ENCODE measurements at places on chromosomes 4 and X.

DNA sequence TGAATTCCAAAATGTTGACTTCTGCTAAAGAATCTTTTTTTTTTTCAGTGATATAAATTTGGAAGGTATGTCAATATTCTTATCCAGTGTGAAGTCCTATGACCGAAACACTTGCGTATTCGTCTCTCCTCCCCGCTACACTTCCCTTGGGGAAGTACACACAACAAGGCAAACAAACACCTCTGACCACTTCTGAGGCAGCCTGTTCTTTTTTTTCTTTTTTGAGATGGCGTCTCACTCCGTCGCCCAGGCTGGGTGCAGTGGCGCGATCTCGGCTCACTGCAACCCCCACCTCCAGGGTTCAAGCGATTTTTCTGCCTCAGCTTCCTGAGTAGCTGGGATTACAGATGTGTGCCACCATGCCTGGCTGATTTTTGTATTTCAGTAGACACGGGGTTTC, 78.1 kb upstream of the DHRSX start:
- H3K27ac ChIP-seq, result no peak overlapping the region
- peaks cover 29% of the 10 kb centered on the region for H3K27me3 ChIP-seq
- H3K36me3 ChIP-seq, result peaks cover 1% of the 10 kb centered on the region
- no peak overlapping the region for H3K4me3 ChIP-seq

DNA sequence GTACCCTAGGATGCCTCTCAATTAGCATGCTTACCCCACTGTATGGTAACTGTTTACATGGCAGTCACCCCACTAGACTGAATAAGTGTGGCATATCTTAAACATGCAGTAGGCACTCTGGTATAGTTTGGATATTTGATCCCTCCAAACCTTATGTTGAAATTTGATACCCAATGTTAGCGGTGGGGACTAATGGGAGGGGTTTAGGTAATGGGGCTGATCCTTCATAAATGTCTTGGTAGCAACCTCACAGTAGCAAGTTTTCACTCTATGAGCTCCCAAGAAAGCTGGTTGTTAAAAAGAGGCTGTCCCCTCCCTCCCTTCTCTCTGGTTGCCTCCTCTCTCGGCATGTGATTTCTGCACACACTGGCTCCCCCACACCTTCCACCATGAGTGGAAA, 10.1 kb downstream of the TMEM150C start:
- no peaks in the 10 kb centered on the region for H3K27me3 ChIP-seq
- no peak overlapping the region for H3K4me3 ChIP-seq
- H3K36me3 ChIP-seq, result no peaks in the 10 kb centered on the region
- no peak overlapping the region for H3K27ac ChIP-seq
- no peaks in the 10 kb centered on the region for H3K4me1 ChIP-seq

GRCh38 chr4:82758701-82759685, 39.6 kb downstream of the SCD5 start:
- H3K36me3 ChIP-seq, result no peaks in the 10 kb centered on the region
- H3K4me3 ChIP-seq, result no peak overlapping the region
- H3K27me3 ChIP-seq, result peaks cover 18% of the 10 kb centered on the region
- no peak for DNase-seq
- no peak overlapping the region for H3K27ac ChIP-seq
- H3K4me1 ChIP-seq, result no peaks in the 10 kb centered on the region

DNA sequence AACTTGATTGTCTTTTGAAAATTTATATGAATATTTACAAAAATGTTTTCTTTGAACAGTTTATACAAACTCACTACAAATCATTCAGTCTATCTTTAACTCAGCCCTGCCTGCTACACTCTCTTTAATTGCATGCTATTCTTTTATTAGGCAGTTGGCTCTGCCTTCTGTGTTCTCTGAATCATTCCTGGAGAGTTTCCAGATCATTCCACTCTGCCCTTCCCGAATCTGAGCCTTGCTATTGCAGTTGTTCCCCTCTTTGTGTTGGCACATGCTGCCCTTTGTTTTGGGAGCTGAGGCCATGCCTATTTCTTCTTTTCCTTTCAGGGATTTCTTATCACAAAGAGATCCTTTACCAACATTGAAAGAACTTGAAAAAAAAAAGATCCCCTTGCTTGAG, 8.7 kb upstream of the TECRL start:
- H3K27ac ChIP-seq, result no peak overlapping the region
- no peak for DNase-seq
- H3K4me3 ChIP-seq, result no peak overlapping the region
- no peaks in the 10 kb centered on the region for H3K36me3 ChIP-seq
- H3K4me1 ChIP-seq, result no peaks in the 10 kb centered on the region

DNA sequence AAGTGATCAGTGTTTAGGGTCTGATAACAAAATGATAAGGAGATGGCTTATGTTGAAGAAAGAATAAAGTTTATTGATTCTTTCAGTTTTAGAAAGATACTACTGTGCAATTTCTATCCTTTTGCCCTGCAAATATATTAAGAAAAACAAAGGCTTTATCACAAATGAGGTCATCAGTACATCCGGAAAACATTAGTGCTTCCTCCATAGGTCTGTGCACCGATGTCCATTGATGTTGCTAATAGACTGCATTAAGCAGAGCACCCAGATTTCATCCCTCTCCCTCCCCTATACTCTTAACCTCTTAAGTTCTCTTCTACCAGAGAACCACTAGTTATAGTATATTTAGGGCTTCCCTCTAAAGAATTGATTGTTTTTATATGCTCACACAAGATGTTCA, 53.7 kb upstream of the HHIP start:
- DNase-seq, result no peak
- peaks cover 2% of the 10 kb centered on the region for H3K27me3 ChIP-seq
- no peak overlapping the region for H3K4me3 ChIP-seq
- H3K36me3 ChIP-seq, result no peaks in the 10 kb centered on the region
- H3K27ac ChIP-seq, result no peak overlapping the region

- H3K27me3 ChIP-seq, result no peaks in the 10 kb centered on the region
- H3K4me3 ChIP-seq, result no peak overlapping the region
- DNase-seq, result no peak
- peaks cover 18% of the 10 kb centered on the region for H3K36me3 ChIP-seq
- no peaks in the 10 kb centered on the region for H3K4me1 ChIP-seq
Observed at GRCh38 chr4:150425161-150425560, 156.8 kb upstream of the MAB21L2 start.

DNA sequence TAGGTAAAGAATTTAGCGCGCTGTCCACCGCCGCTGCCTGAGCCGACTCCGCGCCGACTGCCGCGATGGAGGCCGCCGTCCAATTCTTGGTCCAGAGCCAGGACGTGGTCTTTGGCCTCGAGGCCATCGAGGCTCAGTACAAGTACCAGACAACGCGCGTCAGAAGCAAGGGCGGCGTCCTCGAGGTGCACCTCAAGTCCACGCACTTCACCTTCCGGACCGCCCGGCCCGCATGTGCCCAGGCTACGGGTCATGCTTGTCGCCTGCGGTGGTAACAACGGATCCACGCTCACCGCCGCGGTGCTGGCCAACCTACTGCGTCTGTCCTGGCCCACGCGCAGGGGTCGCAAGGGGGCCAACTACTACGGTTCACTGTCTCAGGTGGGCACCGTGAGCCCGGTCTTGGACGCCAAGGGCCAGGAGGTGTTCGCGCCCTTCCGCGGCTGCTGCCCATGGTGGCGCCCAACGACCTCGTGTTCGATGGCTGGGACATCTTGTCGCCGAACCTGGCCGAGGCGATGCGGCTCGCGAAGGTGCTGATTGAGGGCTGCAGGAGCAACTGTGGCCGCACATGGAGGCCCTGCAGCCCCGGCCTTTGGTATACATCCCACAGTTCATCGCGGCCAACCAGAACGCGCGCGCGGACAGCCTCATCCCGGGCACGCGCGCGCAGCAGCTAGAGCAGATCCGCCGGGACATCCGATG, 128.0 kb downstream of the ANAPC4 start:
- peaks cover 2% of the 10 kb centered on the region for H3K36me3 ChIP-seq
- DNase-seq, result no peak
- H3K27ac ChIP-seq, result no peak overlapping the region
- no peaks in the 10 kb centered on the region for H3K4me1 ChIP-seq
- no peaks in the 10 kb centered on the region for H3K27me3 ChIP-seq

- H3K27me3 ChIP-seq, result peaks cover 10% of the 10 kb centered on the region
- peaks cover 6% of the 10 kb centered on the region for H3K4me1 ChIP-seq
Observed at GRCh38 chr4:3416270-3416669, 25.5 kb upstream of the HGFAC start.

GRCh38 chrX:98068024-98068580, 1184.4 kb downstream of the RPA4 start:
- DNase-seq, result no peak
- no peaks in the 10 kb centered on the region for H3K36me3 ChIP-seq
- H3K4me1 ChIP-seq, result no peaks in the 10 kb centered on the region
- no peak overlapping the region for H3K4me3 ChIP-seq
- H3K27ac ChIP-seq, result no peak overlapping the region

- no peak for DNase-seq
- peaks cover 9% of the 10 kb centered on the region for H3K27me3 ChIP-seq
- H3K4me3 ChIP-seq, result no peak overlapping the region
- no peak overlapping the region for H3K27ac ChIP-seq
Observed at GRCh38 chr4:113967687-113968086, 11.8 kb downstream of the ARSJ start.

GRCh38 chr4:177879851-177880250, 437.6 kb upstream of the AGA start:
- no peaks in the 10 kb centered on the region for H3K27me3 ChIP-seq
- H3K4me1 ChIP-seq, result no peaks in the 10 kb centered on the region
- H3K27ac ChIP-seq, result no peak overlapping the region
- no peak for DNase-seq

DNA sequence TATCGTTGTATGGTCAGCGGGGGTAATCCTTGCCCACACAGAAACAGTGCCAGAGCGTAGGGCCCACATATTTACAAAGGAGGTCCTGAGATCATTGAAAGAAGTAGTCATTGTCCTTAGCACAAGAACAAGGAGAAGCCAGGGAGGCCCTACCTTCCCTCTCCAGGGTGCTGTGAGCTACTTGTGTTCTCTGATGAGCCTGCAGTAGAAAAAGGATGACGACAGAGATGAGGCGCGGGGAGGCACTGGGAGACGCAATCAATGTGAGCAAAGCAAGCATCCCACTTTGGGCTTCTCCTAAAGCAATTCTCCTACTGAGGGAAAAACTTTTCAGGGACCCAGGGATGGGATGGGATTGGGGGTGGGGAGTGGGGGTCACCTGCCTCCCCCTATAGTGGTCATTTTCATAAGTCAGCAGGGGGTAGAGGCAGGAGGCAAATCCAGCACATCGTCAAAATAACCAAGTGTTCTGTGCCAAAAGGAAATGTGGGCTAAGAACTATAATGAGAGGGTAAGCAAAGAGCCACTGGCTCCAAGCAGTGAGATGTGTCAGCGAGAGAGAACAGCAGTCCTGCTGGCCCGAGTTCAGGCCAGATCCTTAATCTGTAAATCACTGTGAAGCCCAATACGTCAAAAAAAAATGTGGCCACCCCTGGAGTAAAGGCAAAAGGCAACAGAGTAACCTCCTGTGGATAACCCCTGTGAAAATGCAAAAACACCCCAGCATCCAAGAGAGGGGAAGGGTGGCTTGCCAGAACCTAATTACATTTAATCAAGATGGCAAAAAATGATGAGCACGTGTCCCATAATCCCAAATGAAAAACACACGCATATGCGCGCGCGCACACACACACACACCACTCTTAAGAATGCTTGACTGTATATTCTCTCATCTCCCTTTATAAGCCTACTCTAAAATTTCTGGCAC, 136.6 kb upstream of the HHIP start:
- DNase-seq, result no peak
- H3K4me3 ChIP-seq, result no peak overlapping the region
- no peak overlapping the region for H3K27ac ChIP-seq
- H3K4me1 ChIP-seq, result no peaks in the 10 kb centered on the region

- H3K4me1 ChIP-seq, result peaks cover 8% of the 10 kb centered on the region
- H3K4me3 ChIP-seq, result no peak overlapping the region
- H3K36me3 ChIP-seq, result peaks cover 9% of the 10 kb centered on the region
- no peaks in the 10 kb centered on the region for H3K27me3 ChIP-seq
- H3K27ac ChIP-seq, result peak overlapping the region; percentile 83
Observed at GRCh38 chrX:13066391-13066790, 22.0 kb upstream of the FAM9C start.

DNA sequence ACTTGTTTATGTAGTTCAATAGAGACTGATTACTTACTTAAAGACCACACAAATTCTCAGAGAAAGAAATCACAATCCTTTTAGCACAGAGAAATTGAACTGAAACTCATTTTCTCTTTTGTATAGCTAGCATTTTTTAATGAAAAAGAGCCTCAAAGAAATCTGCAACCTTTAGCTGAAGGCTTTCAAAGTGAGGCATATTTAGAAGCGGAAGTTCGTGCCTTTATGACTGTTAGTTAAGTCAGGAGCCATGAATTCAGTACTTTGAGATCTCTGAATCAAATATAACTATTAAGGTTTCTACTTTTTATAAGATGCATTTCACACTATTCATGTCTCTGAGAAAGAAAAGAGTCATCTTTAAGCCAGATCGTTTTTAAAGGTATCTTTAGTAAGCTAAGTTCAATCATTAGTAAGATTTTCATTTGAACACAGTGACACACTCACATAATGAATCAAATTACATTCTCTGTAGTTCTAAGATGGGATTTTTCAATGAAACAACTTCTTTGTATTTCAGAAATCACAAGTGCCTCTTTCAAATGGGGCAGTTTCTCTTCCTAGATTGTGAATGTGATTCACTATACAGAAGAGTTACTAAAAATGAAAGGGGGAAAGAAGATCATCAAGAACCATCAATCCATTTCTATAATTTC, 61.4 kb downstream of the SMARCA1 start:
- no peaks in the 10 kb centered on the region for H3K36me3 ChIP-seq
- no peaks in the 10 kb centered on the region for H3K4me1 ChIP-seq
- H3K27ac ChIP-seq, result no peak overlapping the region
- no peak overlapping the region for H3K4me3 ChIP-seq
- H3K27me3 ChIP-seq, result peaks cover 2% of the 10 kb centered on the region

DNA sequence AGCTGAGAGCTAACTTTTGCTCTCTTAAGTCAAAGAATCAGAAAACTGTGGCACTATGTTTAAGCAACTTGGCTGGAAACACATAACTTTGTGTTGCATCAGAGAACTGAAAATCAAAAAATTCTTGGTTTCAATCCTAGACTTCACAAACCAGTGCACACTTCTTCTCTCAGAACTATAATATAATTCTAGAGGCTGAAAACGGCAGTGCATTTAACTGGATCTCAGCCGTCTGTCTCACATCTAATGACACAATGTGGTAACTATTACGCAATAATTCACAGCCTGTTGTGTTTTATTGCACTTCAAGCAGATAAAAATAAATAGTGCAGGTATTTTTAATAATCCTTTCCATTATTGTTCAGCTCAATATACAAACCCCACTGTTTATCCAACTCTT, 260.6 kb upstream of the DIAPH2 start:
- no peaks in the 10 kb centered on the region for H3K36me3 ChIP-seq
- H3K4me3 ChIP-seq, result no peak overlapping the region
- H3K4me1 ChIP-seq, result no peaks in the 10 kb centered on the region
- H3K27me3 ChIP-seq, result peaks cover 1% of the 10 kb centered on the region
- no peak overlapping the region for H3K27ac ChIP-seq

- no peak overlapping the region for H3K4me3 ChIP-seq
- no peaks in the 10 kb centered on the region for H3K36me3 ChIP-seq
- H3K27me3 ChIP-seq, result no peaks in the 10 kb centered on the region
- H3K27ac ChIP-seq, result no peak overlapping the region
Observed at GRCh38 chr4:99998062-99998867, 48.2 kb upstream of the H2AZ1 start.

All from memory B cell (primary cell).